ENCODE measurements at places on chromosomes 2 and 18. TPM values are rescaled to one million over a fixed set of nuclear protein-coding genes. Genes with fewer than 3 reads are reported as not detected.
A peak's percentile ranks its signal among the peaks of the same experiment; 100 is the strongest.

- H3K27ac ChIP-seq = peak overlapping the region; percentile 64
- peaks cover 13% of the 10 kb centered on the region for H3K36me3 ChIP-seq
- peaks cover 19% of the 10 kb centered on the region for H3K4me1 ChIP-seq
- no peak overlapping the region for H3K4me3 ChIP-seq
- DNase-seq = no peak
- H3K27me3 ChIP-seq = no peaks in the 10 kb centered on the region
These were observed 201.7 kb upstream of the STK17B start for GRCh38 chr2:196372811-196373664.

DNA sequence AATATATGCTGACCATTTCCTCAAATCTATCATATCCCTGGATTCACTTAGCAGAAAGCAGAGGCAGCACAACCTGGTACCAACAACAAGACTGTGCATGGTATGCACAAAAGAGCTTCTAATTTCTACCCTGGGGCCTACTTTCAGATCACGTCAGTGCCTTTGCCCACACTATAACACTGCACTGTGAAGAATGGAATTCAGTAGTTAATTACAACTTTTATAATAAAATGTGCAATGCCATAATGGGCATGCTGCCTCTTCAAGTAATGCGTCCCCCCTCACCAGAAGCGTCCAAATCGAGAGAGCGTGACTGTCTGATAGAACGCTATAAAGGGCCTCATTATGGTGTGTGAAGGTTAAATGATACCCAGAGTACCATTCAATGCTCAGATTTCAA is 328.1 kb upstream of the PKDCC start:
- no peaks in the 10 kb centered on the region for H3K36me3 ChIP-seq
- H3K4me3 ChIP-seq = no peak overlapping the region
- no peaks in the 10 kb centered on the region for H3K27me3 ChIP-seq
- DNase-seq = no peak
- H3K27ac ChIP-seq = no peak overlapping the region
- peaks cover 20% of the 10 kb centered on the region for H3K4me1 ChIP-seq

DNA sequence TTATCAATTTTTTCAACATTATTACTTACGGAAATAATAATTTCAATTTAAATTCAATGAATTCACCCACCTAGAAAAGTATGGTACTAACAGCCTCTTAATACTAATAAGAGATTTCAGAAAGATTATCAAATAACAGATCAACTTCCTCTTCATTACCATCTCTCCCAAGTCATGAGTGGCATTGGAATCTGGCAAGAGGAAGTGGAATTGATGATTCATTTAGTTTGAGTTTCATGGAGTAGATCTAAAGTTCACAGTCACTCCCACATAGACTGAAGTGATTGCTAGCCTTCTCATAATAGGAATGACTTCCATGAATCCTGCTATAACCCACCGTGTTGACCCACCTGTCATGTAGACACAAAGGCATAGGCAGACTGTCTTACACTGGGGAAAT is 77.7 kb upstream of the WDR75 start:
- H3K4me1 ChIP-seq = peaks cover 6% of the 10 kb centered on the region
- no peak overlapping the region for H3K27ac ChIP-seq
- no peak for DNase-seq

- no peak overlapping the region for H3K4me3 ChIP-seq
- no peak overlapping the region for H3K27ac ChIP-seq
- H3K4me1 ChIP-seq = peaks cover 3% of the 10 kb centered on the region
- no peaks in the 10 kb centered on the region for H3K27me3 ChIP-seq
These were observed 795.6 kb downstream of the CPS1 start for GRCh38 chr2:211351987-211352386.

- no peaks in the 10 kb centered on the region for H3K4me1 ChIP-seq
- no peaks in the 10 kb centered on the region for H3K36me3 ChIP-seq
- DNase-seq = no peak
- no peak overlapping the region for H3K4me3 ChIP-seq
These were observed 95.0 kb downstream of the TMEM163 start for GRCh38 chr2:134623796-134624195.

DNA sequence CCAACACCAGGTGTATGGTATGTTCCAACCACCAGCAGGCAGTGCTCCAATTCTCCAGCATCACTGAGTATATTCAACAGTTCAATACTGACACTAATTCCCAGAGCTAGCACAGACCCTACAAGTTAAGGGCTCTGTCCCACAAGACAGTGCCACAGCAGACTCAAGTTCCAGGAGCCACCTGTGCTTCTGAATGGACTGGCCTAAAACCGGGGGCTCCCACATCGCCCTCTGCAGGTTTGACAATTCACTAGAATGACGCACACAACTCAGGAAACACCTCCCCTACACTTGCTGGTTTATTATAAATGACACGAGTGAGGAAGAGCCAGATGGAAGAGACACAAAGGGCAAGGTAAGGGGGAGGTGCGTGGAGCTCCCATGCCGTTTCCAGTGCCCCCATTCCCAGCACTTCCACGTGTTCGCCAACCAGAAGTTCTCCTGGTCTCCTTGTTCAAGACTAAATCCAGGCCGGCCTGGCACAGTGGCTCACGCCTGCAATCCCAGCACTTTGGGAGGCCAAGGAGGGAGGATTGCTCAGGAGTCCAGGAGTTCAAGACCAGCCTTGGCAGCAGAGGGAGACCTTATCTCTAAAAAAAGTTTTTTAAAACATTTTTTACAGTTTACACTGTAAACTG is 12.2 kb upstream of the ATP6V1B1 start:
- no peak overlapping the region for H3K27ac ChIP-seq
- no peak overlapping the region for H3K4me3 ChIP-seq
- H3K27me3 ChIP-seq = peaks cover 53% of the 10 kb centered on the region
- H3K36me3 ChIP-seq = no peaks in the 10 kb centered on the region

DNA sequence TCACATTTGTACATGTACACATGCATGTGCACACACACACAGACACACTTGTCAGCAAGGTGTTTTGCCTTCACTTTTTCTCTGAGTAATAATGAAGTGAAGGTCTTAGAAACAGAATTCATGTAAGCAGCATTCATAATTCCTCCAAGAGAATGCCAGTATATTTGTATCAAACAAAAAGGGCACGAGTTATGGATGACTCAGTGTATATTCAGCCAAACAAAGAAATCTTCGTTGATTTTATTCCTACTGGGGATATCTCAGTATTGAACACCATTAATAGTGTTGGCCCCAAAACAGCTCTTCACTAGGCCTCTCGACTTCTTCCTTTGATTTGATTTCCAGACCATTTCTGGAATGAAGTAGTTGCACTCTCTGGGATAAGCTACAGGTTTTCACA is 125.3 kb downstream of the PIK3C3 start:
- H3K27me3 ChIP-seq = no peaks in the 10 kb centered on the region
- no peak overlapping the region for H3K4me3 ChIP-seq
- peaks cover 35% of the 10 kb centered on the region for H3K36me3 ChIP-seq
- H3K4me1 ChIP-seq = no peaks in the 10 kb centered on the region
- no peak for DNase-seq
- H3K27ac ChIP-seq = no peak overlapping the region

DNA sequence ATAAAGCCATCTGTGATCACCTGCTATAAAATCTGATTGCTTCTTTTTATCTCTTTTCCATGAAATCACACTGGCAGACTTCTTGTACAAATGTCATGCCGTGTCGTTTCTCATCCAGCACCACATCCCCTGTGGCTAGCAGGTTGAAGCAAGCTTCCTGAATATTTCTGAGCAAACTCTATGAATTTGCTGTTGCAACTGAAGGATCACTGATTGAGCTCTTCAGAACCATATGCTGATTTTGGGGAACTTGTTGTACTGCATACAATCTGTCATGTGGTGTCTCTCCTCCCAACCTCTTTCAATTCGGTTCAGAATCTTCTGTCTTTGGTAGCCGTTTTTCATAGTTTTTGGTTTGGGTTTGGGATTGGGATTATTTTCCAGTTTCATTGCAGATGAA is 57.7 kb upstream of the RBMS1 start:
- no peaks in the 10 kb centered on the region for H3K27me3 ChIP-seq
- peaks cover 3% of the 10 kb centered on the region for H3K36me3 ChIP-seq
- H3K4me1 ChIP-seq = peaks cover 6% of the 10 kb centered on the region
- no peak overlapping the region for H3K27ac ChIP-seq
- no peak for DNase-seq
- no peak overlapping the region for H3K4me3 ChIP-seq

DNA sequence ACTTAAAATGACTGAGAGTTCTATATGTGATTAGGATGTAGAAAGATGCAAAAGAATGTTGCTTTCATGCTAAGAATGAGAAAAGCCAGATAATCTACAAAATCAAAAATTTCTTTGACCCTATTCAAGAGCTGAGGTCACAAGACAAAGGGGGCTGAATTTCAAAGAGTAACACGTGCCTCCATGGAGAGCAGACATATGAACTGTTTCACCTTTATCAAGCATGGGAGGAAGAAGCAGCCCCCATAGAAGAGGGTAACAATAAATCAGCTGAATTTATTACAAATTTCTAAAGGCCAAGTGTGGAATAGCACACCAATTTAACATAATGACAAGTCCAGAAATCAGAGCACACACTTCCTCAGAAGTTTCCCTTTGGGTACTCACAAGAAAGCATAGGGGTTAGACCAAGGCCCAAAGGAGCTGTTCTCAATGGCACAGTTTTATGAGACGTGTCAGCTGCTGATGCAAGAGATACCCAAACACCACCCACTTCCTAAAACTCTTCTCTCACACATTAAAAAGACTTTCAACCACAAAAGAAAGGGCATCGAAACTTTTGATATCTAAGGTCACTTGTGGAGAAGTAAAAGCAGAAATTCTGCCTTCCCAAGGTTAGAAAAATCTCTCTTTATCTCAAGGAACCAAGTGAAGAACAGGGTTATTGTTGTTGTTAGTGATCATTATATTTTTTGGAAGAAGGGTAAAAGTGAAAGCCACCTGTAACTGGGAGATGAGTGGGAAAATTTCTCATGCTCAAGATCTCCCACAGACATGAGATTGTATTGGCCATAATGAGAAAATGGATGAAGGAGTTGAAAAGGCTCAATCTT is 950.1 kb downstream of the TRIB2 start:
- H3K4me3 ChIP-seq = no peak overlapping the region
- H3K36me3 ChIP-seq = no peaks in the 10 kb centered on the region
- no peaks in the 10 kb centered on the region for H3K4me1 ChIP-seq

- H3K27me3 ChIP-seq = peaks cover 48% of the 10 kb centered on the region
- H3K27ac ChIP-seq = no peak overlapping the region
- H3K36me3 ChIP-seq = no peaks in the 10 kb centered on the region
These were observed 42.9 kb downstream of the CDCA7 start for GRCh38 chr2:173397539-173397938.

DNA sequence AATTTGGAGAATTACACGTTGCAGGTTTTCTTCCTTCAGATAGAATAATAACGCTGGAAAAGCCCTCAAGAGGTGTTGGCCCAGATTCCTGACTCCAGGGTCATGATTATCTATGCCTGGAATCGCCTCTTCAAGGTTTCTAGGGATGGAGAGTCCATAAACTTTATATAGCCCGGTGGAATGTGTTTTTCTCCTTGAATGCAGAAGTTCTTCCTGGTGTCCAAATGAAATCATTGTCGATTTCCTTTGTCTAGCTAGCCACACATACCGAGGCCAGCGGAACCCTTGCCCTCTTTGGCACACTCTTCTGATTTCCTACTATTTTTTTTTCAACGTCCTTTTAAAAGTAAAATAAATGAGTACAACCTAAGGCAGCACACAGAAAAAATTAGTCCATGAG is 117.8 kb downstream of the PID1 start:
- no peak overlapping the region for H3K27ac ChIP-seq
- DNase-seq = no peak
- no peaks in the 10 kb centered on the region for H3K4me1 ChIP-seq
- H3K4me3 ChIP-seq = no peak overlapping the region
- H3K36me3 ChIP-seq = no peaks in the 10 kb centered on the region

GRCh38 chr2:121529439-121530211 is 1.1 kb upstream of the RNU4ATAC start:
- H3K36me3 ChIP-seq = no peaks in the 10 kb centered on the region
- peak overlapping the region; percentile 98 for H3K27ac ChIP-seq
- no peak for DNase-seq

DNA sequence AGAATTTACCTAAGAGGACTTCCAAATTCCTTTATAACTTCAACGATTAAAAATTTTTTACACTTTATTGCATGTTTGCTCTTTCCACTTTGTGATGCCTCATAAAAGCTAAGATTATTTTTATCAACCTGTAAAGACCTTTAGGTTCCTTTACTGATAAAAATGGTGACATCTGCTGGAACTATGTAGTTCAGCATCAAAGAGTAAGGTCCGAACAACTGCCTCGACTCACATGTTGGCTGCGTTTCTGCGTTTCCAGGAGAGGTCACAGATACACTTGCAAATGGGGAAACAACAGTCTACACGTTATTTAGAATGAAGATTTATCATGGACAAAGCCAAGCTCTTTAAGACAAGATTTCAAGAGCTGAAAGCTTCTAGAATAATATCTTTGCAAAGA is 18.8 kb upstream of the TMX3 start:
- no peak overlapping the region for H3K27ac ChIP-seq
- H3K4me3 ChIP-seq = no peak overlapping the region
- no peak for DNase-seq
- no peaks in the 10 kb centered on the region for H3K27me3 ChIP-seq

- DNase-seq = peak; percentile 37
- peaks cover 15% of the 10 kb centered on the region for H3K4me1 ChIP-seq
- H3K36me3 ChIP-seq = no peaks in the 10 kb centered on the region
These were observed 319.9 kb upstream of the HS6ST1 start for GRCh38 chr2:128638341-128639119.

DNA sequence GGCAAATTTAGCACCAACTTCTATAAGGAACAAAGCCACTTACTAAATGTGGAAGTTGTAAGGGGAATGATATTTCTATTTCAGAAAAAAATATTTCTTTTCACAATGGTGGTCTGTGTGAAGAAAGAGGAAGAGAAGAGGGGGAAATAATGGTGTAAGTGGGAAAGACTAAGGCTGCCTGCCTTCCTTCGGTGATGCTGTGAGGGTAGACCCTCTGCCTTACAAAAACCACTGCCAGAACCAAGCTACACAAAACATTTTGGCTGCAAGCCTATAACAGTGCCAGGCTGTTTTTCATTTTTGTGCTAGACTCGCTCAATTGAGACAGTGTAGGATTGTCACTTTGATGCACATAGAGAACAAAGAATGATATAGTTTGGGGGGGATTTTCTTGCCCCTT is 286.6 kb downstream of the ZEB2 start:
- DNase-seq = no peak
- H3K27ac ChIP-seq = peak overlapping the region; percentile 50
- H3K27me3 ChIP-seq = no peaks in the 10 kb centered on the region

GRCh38 chr2:206245265-206245672 is 29.2 kb upstream of the ZDBF2 start:
- no peak for DNase-seq
- peaks cover 6% of the 10 kb centered on the region for H3K4me1 ChIP-seq
- H3K36me3 ChIP-seq = no peaks in the 10 kb centered on the region
- peaks cover 1% of the 10 kb centered on the region for H3K27me3 ChIP-seq

- H3K27ac ChIP-seq = no peak overlapping the region
- no peak overlapping the region for H3K4me3 ChIP-seq
- peaks cover 20% of the 10 kb centered on the region for H3K4me1 ChIP-seq
- DNase-seq = no peak
These were observed 77.4 kb downstream of the TWIST2 start for GRCh38 chr2:238925281-238925680.

The GALR1 gene
- total RNA-seq = not detected

The TMEFF2 gene
- 18.1 TPM for total RNA-seq

The IL37 gene
- not detected for total RNA-seq

The EGR4 gene
- 0.36 TPM for total RNA-seq

The EPC2 gene
- 45.3 TPM for total RNA-seq

The IL36RN gene
- 0.84 TPM for total RNA-seq

The IL18RAP gene
- not detected for total RNA-seq

The ADRA2B gene
- 0.51 TPM for total RNA-seq

The TANC1 gene
- total RNA-seq = 134 TPM

The LRATD1 gene
- total RNA-seq = 2.6 TPM

The MERTK gene
- total RNA-seq = 27.3 TPM

The DAW1 gene
- not detected for total RNA-seq

The TDRD15 gene
- not detected for total RNA-seq

The CKAP2L gene
- total RNA-seq = 8.6 TPM

The INPP5D gene
- 9.4 TPM for total RNA-seq

The NGEF gene
- 1.3 TPM for total RNA-seq
